Stimulated activated CD4-positive, alpha-beta T cell treated with anti-CD3 and anti-CD28 coated beads, TNF-alpha, amount 100 ng/mL, for 1 hour (primary cell): ENCODE measurements at places on chromosomes 7 and 10.

DNA sequence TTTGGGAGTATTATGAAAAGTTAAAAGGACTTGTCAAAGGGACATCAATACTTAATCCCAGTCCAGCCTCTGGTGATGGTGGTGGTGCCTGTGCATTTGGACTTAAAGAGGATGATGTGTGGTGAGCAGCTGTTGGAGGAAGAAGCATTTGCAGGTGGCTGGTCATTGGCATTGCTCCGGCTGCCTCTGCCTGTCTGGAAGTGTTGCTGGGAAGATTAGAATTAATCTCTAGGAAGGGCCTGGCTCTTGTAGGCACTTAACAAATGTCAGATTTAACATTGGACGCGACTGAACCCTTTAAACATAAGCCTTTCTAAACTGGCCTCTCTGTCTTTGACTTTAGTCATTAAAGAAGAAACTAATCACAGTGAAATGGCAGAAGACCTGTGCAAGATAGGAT, 58.8 kb downstream of the FIGNL1 start:
- no peak for DNase-seq

DNA sequence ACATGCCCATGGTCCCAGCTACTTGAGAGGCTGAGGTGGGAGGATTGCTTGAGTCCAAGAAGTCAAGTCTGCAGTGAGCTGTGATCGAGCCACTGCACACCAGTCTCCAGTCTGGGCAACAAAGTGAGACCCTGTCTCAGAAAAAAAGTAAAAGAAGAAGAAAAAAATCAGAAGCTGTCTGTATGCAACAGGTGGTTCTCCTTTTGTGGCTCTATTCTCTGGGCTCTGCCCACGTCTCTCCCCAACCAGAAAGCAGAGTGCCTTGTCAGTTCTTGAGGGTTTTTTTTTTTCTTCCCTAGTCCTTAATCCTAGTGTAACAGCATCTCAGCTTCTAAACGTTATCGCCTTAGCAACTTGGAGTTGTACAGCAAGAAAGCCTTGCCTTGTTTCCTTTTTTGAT, 89.5 kb downstream of the PRKCQ start:
- no peak for DNase-seq

DNA sequence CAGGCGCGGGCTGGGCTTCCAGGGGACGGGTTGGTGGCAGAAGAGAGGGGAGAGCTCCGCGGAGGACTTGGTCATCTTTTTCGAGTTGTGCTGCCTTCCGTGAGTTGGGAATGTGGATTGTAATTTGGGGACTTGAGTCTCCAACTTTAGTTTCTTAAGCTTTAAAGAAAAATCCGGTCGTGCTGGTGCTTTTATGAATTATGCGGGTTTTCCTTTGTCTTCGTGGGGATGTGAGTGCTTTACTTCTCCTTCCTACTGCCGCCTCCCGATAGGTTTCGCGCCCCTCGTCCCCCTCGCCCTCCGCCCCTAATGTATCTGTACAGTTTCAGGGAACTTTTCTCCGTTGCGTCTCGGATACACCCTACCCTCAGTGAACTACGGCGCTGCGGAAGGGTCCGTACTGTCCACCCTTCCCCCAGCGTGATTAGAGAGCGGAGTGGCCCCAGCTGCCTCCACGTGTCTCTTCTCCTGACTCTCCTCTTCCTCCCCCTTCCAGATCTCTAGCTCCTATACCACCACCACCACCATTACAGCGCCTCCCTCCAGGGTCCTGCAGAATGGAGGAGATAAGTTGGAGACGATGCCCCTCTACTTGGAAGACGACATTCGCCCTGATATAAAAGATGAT, 649 bp downstream of the SCD start:
- no peak for DNase-seq

DNA sequence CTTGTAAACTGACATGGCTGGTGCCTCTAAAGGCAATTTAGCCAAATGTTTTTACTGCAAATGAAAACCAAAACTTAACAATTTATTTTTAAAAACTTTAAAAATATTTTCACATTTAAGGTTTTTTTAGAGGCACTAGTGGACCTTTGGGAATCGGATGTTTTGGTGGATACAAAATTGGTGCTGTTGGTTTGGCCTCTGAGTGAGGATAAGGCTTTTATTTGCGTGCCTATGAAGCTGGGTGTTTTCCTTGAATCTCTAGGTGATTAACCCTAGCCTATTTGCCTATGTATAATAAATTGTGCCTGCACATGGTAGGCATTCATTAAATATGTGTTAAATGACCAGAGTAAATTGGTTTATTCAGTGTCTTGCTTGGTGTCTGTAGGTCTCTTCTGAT, 2.9 kb upstream of the SGCE start:
- DNase-seq = no peak

- DNase-seq = no peak
These were observed 42.0 kb downstream of the PAPOLB start for GRCh38 chr7:4819560-4820404.

DNA sequence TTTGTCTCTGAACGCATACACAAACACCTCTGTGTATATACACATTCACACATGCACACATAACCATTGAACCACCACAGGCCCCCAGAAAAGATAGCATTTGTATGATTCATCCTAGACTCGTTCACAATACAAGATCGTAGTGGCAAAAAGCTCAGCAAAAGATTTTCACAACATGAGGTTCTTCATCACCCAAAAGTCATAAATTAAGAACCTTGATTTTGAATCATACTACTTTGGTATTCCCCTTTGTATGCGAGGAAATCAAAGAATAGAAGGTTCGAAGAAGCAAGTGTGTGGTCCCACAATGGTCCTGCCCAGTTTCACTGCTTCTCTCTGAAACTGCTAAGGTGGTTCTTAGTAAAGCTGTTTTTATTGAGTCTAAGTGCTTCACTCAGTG, 200.7 kb downstream of the CELF2 start:
- DNase-seq = no peak

DNA sequence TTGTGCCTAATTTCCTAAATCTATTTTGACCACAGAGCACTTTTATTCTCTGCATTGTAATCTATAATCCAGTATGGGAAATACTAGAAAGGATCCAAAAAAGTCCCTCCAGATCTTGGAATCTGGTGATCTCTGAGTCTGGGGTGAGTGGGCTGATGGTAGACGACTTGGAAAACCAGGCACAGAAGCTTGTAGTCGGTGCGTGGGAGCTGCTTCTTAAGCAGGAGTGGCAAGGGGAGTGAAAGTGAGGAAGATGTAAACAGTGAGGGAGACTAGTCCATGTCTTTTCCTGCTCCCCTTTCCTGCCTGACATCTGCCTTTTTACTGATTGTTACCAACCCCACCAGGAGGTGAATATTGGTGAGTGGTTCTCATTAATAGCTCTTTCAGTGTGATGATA, 6.8 kb downstream of the AUTS2 start:
- DNase-seq = no peak

DNA sequence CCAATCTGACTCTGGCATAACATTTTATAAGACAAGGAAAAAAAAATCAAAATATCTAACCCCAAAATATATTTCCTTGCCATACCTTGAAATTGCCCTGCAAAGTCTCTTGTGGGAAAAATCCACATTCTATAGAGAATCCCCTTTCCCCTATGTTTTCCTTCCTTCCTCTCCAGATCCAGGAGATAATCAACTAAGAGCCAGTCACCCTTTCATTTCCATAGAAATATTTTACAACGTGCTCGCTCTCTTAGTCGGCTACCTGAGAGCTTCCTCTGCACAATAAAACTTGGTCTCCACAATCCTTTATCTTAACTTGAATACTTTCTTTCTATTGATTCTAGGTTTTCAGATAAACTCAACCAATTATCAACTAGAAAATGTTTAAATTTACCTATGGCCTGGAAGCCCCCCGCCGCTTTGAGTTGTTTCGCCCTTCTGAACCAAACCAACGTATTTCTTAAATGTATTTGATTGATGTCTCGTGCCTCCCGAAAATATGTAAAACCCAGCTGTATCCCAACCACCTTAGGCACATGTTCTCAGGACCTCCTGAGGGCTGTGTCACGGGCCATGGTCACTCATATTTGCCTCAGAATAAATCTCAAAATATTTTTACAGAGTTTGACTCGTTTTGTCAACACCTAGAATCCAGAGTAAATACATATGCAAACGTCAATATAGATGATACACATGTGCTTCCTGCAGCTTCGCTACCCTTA, 869 bp downstream of the PSAP start:
- no peak for DNase-seq

DNA sequence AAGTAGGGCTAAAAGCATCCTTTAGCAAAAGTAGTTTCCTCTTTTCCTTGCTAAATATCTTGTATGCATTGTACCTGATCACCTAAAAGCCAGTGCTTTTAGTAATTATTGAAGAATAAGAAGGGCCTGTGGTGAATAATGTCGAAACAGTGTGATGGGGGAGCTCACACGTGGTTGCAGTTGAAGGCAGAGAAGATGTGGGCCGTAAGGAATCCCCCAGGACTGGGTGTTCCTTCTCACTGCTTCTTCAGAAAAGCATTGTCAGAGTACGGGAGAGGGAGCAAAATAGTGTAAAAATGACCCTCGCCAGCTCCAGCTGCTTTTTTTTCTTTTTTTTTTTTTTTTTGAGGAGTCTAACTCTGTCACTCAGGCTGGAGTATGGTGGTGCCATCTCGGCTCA, 201.1 kb downstream of the NSUN6 start:
- no peak for DNase-seq

DNA sequence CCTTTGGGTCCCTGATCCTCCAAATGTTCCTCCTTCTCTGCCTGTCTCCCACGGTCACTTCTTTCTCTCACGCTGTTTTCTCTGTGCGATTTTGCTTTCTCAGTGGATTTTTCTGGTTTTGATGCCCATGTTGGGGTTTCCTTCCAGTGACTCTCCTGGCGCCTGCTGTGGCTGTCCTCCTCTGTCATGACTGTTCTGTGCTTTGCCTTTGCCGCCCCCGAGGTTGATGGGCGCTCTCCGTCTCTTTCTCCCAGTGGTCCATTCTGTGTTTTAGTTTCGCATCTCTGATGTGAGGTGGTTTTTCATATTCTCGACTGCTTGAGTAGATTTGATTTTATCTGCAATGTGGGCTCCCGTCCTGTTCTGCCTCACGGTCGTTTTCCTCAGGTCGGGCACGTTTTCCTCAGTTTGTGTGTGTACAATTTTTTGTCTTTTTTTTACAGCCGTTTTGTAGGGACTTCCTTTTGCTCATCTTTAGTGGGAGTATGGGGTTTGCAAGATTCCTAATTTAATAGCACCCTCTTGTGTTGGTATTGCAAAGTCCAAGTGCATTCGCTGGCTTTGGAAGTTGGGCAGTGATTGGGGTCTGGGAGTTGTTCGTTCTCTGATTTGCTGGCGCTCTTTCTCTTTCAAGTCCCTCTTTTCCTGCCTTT, 100.0 kb downstream of the INPP5A start:
- DNase-seq = no peak

GRCh38 chr7:42338231-42338915, 101.4 kb upstream of the GLI3 start:
- no peak for DNase-seq

GRCh38 chr10:12720217-12720981, 281.1 kb downstream of the CCDC3 start:
- DNase-seq = no peak

DNA sequence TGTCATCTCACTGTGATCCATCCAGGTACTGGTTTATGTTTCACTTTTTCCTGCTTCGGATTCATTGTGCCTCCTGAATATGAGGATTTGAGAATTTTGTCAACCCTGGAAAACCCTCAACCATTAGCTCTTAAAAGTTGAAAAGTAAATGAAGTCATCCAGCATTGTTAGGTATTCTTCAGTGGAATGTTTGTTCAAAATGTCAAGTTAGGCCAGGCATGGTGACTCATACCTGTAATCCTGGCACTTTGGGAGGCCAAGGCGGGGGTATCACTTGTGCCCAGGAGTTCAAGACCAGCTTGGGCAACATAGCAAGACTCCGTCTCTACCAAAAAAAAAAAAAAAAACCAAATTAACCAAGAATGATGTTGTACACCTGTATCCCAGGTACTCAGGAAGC, 222.1 kb downstream of the NSUN6 start:
- no peak for DNase-seq

DNA sequence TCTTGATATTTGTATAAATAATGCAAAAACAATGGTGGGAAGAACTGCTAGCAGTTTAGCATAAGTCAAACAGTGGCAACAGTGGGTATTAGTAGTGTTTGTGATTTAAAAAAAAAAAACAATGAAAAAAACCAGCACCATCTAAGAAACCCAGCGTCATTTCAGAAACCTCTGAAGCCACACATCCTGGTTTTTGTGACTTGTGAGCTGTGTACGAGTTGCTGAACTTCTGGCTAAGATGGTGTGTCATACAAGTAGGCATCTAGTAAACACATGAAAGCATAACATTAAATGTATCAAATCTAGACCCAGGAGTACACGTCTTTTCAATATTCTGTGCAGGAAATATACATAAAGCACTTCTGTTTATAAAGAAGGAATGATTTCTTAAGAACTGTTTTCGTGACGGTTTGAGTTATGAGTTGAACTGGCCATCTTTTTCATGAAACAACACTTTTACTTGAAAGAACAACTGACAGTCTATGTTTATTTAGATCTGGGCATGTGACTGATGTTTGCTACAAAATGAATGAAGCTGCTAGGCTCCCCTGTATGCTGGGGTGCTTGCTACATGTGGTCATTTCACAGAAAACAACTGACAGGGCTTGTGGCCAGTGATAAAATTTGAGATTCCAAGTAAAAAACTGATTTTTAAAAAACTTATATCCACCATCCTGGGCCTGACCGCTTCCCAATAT, 143.5 kb downstream of the PIP4K2A start:
- DNase-seq = no peak

DNA sequence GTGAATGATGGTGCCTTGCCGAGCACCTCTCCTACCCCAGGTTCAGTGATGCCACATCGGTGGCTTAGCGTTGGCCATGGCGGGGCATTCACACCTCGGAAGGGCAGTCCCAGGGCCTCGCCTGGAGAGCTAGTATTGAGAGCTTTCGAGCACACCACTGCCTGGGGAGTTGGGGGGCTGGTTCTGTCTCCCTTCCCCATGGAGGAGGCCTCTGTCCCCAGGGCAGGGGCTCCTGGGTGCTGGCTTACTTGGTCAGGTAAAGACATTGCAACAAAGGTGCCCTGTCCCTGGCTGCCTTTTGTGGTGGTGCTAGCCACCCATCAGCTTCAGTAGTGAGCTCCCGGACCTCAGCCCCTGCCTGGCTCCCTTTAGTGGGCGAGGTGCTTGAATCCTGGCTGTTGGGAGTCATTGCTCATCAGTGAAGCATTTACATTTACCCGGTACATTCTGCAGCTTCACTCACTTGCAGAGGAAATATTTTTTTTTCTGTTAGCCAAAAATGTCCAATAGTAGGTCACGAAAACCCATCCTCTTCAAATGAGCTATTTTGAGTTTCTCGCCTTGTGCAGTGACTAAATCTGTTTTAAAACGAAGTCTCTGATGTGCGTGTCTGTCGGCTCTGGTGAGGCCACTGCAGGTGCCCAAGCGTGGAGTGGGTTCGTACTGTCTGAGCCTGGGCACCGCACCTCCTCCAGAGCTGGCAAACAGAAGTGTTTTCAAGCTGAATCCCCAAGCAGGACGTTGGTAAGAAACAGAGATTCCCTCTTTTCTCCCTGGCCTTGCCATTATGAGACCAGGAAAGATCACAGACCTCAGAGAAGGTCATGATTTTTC, 95.5 kb downstream of the INPP5A start:
- DNase-seq = no peak

DNA sequence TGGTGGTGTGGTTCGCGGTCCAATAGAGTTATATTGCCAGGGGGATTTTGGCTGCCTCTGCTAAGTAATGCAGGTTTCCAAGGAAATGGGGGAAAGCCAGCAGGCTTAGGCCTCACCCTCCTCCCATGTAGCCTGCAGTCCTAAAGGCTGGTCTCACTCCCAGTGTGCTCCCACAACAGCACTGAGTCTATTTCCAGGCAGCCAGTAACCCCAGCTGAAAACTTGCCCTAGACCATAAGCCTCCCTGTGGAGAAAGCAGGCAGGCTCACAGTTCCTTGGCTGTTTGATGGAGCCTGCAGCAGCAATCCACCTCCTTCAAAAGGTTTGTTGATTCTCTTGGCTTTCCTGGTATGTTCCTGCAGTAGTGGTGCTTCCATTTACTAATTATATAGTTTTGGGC, 220.0 kb upstream of the ZNF804B start:
- DNase-seq = no peak
